ENCODE measurements at places on chromosomes 13 and 19. TPM values are rescaled to one million over a fixed set of nuclear protein-coding genes. Genes with fewer than 3 reads are reported as not detected.

DNA sequence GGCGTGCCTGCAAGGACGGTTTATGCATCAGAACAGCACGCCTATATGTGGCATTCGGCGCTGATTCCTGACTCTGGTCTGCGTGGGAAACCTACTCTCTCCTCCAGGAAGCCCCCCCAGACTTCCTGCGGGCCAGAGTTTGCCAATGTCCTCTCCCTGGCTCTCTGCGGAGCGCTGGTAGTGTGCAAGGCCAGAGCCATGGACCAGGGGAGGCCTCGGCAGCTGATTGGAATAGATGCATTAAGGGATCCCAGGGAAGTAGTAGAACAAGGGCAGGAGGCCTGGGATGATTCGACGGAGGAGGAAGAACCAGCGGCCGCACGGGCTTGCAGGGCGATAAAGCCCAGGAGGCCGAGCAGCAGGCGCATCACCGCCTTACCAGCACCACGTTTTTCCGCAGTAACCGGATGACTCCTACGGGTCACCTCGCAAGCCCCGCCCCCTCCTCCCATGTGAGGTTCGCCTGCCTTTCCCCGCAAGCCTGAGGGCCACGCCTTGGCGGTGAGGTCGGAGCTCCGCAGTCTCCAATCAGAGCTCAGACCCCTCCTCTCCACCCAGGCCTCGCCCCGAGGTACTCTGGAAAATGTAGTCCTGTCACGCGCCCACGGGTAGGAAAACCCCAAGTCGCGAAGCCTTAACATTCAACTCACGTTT lies 5.0 kb downstream of the CLEC11A start:
- no peak for DNase-seq

- no peak for DNase-seq
Measured at GRCh38 chr13:32476892-32477291, 49.0 kb upstream of the N4BP2L1 start.

GRCh38 chr19:28292822-28293500 lies 920.0 kb downstream of the UQCRFS1 start:
- no peak for DNase-seq

DNA sequence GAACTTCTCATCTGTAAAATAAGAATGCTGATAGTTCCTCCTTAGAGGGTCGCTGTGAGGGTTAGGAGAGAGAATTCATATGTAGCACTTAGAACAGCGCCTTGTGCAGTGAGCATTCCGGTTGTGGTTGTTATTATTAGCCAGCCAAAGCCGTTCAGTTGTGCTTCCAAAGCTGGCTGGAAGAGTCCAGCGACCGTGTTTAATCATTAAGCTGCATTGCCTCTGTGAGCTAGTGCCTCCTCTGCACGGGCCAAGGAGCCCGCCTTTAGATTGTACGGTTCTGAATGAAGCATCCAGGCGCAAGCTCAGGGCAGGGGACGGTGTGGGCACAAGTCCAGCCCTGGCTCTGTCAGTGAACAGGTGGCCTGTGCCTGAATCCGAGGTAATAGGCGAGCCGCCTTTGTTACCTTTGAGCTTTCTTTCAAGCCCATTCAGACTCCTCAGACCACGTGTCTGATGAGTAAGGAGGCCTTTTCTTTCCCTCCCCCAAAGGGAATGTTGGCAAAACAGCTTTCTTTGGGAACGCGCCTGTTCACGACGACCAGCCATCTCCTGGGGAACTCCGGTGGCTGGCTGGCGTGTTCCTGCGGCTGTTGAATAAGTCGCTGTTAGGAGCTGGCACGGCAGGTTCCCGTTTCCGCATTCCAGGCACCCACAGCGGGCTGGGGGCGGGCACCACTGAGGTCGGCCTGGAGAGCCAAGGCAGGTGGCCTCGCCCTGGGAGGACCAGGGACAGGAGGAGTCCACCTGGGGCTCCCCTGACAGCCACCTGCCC lies 25.1 kb downstream of the SIPA1L3 start:
- DNase-seq, result peak; percentile 25

Gene CYP4F8
- polyA plus RNA-seq, result not detected

GRCh38 chr13:105952233-105952972 lies 583.1 kb downstream of the EFNB2 start:
- no peak for DNase-seq

GRCh38 chr13:101512650-101513049 lies 60.2 kb downstream of the ITGBL1 start:
- no peak for DNase-seq

DNA sequence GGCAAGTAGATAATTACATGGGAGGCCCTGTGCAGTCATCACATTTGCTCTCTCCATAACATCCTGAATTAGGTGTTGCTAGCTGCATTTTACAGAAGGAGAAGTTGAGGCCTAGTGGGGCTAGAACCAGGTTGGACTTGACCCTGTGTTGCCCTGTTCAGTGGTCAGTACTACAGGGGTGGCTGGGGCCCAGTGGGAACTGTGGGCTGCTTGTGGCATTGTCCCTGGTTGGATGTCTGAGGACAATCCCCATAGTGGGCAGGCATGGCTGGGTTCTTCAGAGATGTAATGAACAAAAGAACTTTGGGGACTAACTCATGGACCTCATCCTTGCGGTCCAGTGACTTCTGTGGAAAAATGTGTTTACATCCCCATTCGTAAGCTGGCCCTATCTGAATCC lies 38.9 kb downstream of the MTUS2 start:
- DNase-seq, result no peak

DNA sequence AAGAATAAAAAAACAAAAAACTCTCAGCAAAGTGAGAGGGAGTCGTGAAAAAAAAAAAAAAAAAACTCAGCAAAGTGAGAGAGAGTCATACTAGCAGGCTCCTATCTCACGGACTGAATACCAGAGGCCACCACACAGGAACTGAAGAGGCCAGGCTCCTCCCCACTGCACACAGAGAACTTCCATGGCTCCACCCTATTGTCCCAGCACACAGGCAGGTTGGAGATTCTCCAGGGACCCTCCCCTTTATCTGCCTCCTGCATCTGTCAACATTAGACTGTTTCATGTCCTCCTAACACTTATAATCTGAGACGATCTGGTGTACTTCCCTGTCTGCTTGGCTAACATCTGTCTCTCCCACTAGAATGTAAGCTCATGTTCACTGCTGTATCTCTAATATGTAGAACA lies 37.0 kb upstream of the FARP1 start:
- no peak for DNase-seq

Gene C2CD4C
- 0.92 TPM for polyA plus RNA-seq

GRCh38 chr19:7450243-7451223 lies 38.3 kb downstream of the PEX11G start:
- no peak for DNase-seq

DNA sequence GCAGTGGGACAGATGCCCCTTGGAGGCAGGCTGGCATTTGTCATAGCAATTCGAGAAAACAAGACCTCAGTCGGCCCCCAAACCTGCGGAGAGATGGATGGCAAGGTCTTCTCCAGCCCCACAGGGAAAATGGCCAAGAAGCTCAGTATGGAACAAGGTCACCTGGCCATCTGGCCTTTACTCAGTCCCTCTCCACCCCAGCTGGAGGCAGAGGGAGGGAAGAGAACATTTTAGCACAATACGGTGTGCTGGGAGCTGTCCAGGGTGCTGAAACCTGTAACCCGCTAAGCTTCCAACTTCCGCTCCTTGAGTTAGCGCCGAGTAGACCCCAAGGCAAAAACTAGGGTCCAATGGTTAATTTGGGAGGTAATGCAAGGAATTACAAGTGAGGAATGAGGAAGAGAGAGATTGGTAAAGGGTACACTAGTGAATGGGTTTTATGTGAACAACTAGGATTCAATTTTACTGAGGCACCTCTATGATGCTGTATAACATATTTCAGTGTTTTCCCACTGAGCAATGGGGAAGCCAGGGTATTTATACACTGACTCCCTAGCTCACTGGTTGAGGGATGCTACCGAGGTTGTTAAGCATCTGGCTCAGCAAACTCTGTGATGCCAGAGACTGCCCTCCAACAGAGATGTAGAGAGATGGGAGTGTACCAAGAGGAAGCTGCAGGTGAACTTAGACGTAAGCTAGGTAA lies 64.3 kb downstream of the CACNA1A start:
- DNase-seq, result peak; percentile 4

DNA sequence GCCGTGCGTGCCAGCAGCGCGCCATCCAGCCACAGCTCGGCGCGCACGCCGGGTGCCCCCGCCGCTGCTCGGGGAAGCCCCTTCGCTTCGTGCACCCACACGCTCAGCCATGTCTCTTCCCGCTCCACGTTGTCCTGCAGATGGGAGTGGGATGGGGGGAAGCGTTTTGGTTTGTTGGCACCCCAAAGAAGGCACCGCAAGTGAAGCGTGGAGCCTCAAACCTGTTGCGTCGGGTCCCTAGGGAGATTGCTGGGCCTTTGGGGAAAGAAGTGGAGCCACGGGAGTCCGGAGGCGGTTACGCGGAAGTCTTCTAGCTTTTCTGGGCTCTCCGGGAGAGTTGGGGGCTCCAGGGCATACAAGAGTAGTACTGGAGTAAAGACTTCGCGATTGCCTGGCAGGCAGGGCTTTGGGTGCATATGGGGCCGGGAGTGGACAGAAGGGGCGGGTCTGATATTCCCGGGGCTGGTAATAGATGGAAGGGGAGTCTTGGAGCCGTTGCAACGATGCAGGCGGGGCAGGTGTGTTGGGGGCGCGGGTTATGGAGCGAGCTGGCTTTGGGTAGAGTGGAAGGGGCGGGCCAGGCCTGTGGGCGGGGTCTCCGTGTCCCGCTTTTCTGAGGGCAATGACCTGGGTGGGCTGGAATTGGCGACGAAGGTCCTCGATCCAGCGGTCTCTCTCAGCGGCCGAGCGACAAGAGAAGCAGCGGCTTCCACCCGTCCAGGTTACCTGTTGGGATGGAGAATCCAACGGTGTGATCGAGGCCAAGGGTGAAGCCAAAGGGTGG lies 6.5 kb downstream of the RASAL3 start:
- DNase-seq, result no peak

Gene ANGPTL4
- polyA plus RNA-seq, result 1.5 TPM

Gene ZIC2
- not detected for polyA plus RNA-seq

DNA sequence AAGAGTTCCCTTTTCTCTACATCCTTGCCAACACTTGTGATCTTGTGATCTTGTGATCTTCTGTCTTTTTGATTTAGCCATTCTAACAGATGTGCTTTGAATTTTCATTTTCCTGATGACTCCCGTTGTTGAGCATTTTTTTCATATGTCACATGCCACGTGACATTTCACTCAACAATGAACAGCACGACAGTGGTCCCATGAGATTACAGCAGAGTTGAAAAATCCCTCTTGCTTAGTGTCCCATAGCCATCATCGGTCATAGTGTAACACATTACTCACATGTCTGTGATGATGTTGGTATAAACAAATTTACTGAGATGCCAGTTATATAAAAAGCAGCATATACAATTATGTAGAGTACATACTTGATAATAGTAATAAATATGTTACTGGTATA lies 256.1 kb upstream of the OBI1 start:
- DNase-seq, result no peak
